ENCODE measurements at places on chromosomes 4 and X.

- DNase-seq: no peak
These were observed 565.6 kb upstream of the TENM3 start for GRCh38 chr4:181677621-181678020.

DNA sequence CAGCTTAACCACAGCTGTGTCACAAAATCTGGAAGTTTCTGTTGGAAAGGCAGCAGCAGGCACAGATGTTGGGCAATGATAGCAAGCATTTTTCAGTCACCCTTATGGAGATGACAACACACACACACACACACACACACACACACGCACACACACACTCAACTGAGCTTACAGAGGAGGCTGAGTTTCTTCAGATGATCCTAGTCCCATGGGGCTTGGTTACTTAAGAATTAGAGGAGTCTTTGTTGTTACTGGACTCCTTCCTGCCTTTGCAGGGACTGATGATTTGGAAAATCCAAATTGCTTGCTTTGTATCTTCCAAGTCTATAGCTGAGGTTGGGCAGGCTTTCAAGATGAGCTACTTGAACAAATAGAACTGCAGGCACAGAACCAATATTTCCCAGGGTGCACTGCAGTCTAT lies 740.1 kb upstream of the PITX2 start:
- no peak for DNase-seq

DNA sequence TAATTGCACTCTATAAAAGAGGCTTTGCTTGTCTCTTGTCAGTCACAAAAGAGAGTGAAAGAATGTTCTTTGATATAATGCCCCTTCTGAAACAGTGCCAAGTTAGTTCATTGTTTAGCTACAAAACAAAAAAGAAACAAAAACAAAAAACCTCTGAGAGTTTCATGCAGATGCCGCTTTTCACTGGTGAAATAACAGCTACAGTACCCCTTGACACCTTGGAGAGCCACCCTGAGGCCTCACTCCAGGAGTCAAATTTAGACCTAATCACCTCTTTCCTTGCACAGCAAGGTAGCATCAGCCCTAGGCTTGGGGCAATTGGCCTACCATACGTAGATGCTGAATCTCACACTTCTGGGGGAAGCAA lies 185.2 kb downstream of the UNC5C start:
- no peak for DNase-seq

DNA sequence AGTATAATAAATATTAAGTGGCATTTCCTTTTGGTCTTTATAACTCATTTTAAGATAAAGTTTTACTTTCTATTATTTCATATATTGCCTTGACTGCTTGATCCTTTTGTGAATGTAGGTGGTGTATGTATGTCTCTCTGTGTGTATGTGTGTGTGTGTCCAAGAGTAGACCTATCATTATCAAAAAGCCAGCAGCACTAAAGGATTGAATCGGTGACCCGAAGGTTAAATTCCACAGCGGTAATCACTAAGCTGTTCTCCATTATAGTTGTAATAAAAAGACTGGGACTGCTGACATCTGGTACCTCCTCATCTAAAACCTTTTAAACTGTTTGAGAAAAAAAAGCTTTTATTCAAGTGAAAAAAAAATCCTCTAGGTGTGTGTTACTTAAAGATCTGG lies 1014.8 kb downstream of the PCDH7 start:
- no peak for DNase-seq

GRCh38 chr4:61994036-61994435 lies 793.9 kb downstream of the ADGRL3 start:
- no peak for DNase-seq

Measured in bone marrow (tissue), 2 donors.